ENCODE measurements at places on chromosomes 4 and X.

DNA sequence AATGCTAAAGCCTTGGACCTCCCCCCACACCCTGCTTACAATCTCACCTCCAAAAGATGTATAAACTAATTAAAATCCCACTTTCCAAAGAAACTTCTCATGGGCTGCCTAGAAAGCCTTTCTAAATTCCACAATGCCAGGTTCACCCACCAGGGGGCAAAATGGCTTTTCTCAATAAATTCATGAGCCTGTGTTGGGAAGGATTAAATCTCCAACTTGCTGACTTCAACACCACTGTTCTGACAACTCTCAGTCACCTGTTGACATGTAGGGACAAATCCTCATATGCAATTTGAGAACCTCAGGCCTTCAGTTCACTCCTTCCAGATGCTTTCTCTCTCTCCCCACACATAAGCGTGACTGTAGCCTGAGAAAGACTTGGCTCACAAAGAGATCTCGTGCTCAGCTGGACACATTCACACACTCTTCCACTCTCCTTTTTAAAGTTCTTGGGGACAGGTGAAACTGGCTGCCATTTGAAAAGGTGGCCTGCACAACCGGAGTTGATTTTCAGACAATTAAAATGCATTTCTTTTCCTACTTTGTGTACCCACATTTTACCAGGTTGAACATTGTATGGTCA is 88.6 kb upstream of the PRPS2 start:
- DNase-seq, result no peak

GRCh38 chr4:73259571-73260090 is 1.0 kb upstream of the ANKRD17 start:
- no peak for DNase-seq

DNA sequence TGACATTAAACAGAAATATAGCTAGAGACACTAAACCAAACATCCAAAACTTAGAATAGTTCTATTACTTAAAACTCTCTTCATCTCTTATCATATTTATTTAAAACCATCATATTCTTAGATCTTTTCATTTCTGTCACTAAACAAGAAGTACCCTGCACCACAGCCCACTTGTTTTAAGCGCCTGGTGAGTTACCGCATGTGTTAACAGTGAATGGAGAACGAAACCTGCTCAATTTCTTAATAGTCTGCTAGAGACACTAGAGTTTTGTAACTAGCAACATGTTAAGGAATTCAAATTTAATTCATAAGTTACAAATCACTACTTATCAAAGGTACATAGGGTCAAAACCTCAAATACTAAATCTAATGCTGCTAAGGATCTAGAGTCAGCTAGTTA is 111.5 kb downstream of the FBXW7 start:
- DNase-seq, result no peak

GRCh38 chr4:52350926-52351325 is 299.8 kb downstream of the SPATA18 start:
- no peak for DNase-seq

GRCh38 chrX:49956313-49956712 is 33.9 kb downstream of the CLCN5 start:
- DNase-seq, result no peak

DNA sequence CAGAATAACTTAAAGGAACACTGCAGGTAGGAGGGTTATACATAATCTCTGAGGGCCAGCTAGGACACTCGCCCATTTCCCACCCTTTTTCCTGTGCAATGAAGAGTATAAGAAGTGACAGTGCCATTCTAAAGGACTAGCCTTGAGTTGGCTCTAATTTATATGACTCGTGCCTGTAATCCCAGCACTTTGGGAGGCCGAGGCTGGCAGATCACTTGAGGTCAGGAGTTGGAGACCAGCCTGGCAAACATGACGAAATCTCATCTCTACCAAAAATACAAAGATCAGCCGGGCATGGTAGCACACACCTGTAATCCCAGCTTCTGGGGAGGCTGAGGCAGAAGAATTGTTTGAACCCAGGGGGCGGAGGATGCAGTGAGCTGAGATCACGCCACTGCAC is 4.4 kb downstream of the TBC1D1 start:
- DNase-seq, result no peak

- no peak for DNase-seq
These were observed 447.8 kb downstream of the NLGN4X start for GRCh38 chrX:5780821-5781220.

GRCh38 chr4:123349421-123350190 is 47.0 kb upstream of the SPRY1 start:
- DNase-seq, result no peak

DNA sequence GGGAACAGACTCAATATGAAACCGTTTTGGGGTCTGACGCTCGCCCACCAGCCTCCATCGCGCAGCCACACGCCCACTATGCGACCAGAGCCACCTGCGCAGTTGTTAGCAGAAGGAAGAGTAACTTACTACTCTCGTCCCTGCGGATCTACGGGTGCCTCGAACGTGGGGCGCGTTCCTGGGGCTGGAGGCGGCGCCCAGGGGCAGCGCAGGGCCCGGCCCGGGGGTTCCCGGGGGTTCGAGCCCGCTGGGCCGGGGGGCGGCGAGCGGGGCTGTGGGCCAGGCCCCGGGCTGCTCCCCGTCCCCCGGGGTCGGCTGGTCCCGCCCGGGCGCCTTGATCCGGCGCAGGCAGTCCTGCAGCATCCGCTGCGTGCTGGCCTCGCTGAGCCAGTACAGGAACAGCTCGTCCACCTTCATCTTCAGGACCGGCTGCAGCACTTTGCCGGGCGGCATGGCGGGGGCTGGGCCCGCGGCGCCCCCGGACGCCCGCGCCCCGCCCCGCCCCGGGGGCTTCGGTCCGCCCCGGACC is 404 bp downstream of the PPP2R3B start:
- no peak for DNase-seq

- DNase-seq, result no peak
These were observed 30.8 kb upstream of the NDP start for GRCh38 chrX:44003975-44004374.

DNA sequence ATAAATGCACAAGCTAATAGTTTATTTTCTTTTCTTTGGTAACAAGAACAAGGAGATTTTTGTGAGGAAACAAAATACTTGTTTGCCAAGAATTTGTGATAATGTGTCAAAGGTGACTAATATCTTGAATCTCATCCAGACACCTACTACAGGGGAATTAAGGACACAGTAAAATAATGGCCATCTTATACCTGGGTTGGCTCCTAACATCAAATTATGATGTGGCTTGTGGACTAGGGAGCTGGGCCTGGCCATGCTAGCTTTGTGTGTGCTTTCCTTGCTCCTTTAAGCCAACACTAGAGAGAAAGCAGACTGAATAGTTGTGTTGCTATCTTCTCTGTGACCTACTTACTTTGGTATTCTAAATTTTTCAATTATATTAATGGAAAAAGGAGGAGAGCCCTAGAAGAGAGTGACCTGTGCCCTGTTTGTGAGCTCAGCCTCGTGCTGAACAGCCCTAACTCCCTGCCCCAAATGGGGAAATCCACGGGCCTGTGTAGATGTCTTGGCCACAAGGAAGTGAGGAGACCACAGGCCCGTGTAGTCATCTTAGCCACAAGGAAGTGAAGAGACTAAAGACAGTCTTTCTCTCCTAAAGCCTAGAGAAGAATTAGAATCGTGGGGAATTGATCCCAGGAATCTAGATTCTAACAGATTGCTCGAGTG is 23.3 kb downstream of the ARHGAP24 start:
- DNase-seq, result peak; percentile 10

GRCh38 chrX:24201216-24201615 is 51.7 kb downstream of the ZFX start:
- no peak for DNase-seq

DNA sequence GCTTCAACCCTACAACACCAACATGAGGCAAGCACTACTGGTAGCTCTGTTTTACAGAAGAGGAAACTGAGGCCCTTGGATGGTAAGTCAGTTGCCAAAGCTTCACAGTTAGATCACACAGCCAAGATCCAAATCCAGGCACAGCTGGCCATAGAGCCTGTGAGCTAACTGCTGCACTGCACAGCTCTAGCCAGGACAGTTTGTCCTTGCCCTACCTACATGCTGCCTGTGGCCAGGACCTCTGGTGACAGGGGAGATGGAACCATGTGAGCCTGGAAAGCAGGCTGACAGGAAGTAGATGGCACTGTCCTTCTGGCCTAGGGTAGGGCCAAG is 257.8 kb downstream of the FBXW7 start:
- no peak for DNase-seq

- DNase-seq, result no peak
These were observed 40.4 kb downstream of the MAGEB17 start for GRCh38 chrX:16207634-16208033.

- no peak for DNase-seq
These were observed 144.1 kb downstream of the PACRGL start for GRCh38 chr4:20844311-20844710.

DNA sequence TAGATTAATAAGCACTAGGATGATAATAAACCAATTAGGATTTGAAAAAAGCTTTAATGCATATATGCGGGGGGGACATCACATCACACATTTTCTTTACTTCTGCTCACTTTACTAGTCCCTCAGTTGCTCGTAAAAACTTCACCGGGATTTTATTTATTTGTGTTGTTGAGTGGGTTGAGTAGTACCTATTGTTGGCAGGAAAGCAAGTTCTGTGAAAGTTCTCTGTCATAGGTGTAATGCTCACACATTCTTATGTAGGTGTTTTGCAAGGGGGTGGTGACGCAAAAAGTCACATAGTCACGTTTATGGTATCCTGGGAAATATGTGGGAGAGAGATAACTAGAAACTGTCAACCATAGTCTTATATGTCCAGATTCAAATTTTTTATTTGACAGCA is 65.3 kb downstream of the PDLIM5 start:
- DNase-seq, result no peak

GRCh38 chrX:114462266-114462665 is 121.6 kb upstream of the HTR2C start:
- DNase-seq, result no peak

GRCh38 chr4:180418819-180419531 is 1824.2 kb upstream of the TENM3 start:
- no peak for DNase-seq

- DNase-seq, result no peak
These were observed 369.9 kb upstream of the NR3C2 start for GRCh38 chr4:148812101-148812500.

DNA sequence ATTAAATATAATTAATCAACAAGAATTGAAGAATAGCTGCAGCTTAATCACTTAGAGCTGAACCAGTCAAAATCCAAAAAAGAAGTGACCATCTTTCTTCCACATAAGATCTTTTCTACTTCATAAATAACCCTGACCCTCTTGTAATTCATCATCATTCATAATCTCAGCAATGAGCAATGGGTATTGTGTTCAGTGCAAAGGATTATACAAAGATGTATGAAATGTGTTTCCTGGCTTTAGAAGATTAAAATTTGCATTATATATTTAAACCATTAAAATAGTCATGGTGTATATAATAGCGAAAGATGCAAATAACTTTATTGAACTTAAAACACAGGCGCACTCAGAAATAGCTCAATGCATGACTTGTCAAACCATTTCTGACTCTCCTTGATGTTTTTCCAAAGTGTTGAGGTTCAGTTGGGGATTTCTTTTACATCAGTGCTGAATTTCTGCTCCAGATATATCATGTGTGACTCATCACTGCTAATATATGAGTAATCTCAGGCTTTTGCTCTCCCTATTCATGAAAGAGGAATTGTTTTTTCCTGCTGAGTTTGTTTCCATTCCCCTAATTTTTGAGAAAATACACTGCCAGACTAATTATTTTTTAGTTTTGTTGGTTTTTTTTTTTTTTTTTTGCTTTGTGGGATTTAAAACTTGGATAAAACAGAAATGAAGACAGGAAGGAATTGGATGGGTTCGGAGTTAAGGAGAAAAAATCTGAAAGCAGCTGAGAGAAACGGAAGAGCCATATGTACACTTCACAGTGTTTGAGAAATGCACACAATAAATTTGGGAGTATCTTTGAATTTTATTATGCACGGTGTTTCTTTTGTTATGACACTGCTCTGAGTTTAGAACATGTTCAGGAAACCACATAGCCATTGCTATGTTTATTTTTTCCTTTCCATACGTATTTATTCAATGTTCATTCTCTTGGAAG is 290.1 kb upstream of the PCDH7 start:
- no peak for DNase-seq

DNA sequence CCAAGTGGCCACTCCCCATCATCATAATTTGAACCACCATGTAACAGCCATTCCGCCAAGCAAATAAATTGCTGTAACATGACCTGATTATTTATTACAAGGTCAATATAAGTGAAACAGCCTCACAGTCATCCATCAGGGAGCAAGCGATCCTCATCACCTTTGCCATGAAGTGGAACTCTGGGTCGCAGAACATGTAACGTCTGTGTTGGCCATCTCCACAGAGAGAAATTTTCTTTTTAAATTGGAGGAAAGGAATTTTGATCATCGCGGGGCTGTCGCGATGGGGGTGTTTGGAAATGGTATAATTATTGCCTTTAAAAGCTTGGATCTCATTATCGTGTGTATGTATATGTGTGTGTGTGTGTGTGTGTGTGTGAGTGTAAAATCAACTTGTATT is 90.2 kb downstream of the SHOX start:
- DNase-seq, result no peak

GRCh38 chrX:95435198-95435597 is 1249.4 kb upstream of the DIAPH2 start:
- DNase-seq, result no peak

GRCh38 chr4:17657090-17657489 is 42.6 kb downstream of the MED28 start:
- no peak for DNase-seq

- DNase-seq, result no peak
These were observed 253.3 kb upstream of the INTU start for GRCh38 chr4:127379499-127379898.

- DNase-seq, result no peak
These were observed 327.8 kb downstream of the CAMK2D start for GRCh38 chr4:113433536-113434246.

DNA sequence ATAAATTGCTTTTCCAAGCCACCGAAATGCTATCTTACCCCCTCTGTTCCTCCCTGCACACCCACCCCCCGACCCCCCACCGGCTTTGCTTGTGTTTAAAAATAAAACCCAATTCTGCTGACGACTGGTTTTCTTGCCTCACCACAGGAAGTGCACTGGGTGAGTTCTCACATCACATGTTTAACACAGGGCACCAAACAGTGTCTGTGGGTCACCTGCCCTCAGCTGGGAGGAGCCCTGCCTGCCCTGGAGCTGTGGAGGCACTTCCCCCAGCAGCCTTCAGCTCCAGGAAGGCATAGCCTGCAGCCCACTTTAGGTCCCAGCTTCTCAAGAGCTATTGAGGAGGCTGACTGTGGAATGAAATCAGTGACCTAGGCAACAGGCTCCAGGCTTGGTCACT is 8.8 kb downstream of the TMEM255A start:
- no peak for DNase-seq

GRCh38 chr4:85370400-85371032 is 104.4 kb upstream of the ARHGAP24 start:
- DNase-seq, result no peak

- no peak for DNase-seq
These were observed 96.6 kb downstream of the ADRA2C start for GRCh38 chr4:3862640-3863420.

GRCh38 chr4:144174401-144175067 is 34.0 kb upstream of the GYPA start:
- DNase-seq, result no peak
